ENCODE measurements at places on chromosomes 12 and 14.

- no peak for DNase-seq
Observed at GRCh38 chr12:105865886-105866285, 272.9 kb downstream of the NUAK1 start.

DNA sequence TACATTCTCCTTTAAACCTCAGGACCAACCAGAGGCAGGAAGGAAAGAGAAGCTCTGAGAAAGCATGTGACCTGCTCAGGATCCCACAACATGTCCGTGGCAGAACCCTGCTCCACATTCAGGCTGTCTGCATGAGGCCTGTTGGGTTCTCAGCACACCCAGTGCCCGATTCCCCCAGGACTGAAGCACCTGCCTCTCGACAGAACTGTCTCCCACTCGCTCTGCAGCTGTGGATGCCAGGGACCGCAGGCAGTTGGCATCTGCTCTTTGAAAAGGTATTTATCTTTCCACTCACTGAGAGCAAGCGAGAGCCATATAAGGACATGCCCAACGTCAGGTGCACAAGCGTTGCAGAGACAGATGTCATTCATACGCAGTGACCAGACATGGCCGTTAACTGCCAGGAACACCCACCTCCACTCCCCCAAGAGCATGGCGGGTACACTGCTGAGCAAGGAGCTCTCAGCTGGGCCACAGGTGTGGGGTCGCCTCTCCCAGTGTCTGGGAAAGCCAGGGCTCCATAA is 18.9 kb downstream of the PITPNM2 start:
- no peak for DNase-seq

DNA sequence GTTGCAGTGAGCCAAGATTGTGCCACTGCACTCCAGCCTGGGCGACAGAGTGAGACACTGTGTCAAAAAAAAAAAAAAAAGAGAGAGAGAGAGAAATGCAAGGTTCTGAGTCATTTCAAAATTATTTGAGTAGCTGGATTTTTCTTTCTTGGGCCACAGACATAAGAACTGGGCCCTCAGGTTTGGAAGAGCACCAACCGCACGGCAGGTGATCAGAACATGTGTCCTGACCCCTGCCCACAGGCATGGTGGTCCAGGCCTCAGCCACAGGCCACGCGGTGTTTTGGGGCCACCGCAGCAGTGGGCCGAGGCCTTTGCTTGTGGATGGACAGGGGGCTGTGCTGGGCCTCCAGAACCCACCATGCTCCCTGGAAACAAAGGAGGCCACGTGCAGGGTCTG is 126.7 kb downstream of the CALM1 start:
- DNase-seq: no peak

- DNase-seq: no peak
Observed at GRCh38 chr14:90513161-90514014, 116.6 kb downstream of the CALM1 start.
